B cell (primary cell): ENCODE measurements at places on chromosomes 12 and 14. TPM values are rescaled to one million over a fixed set of nuclear protein-coding genes. Genes with fewer than 3 reads are reported as not detected.

The POTEG gene
- polyA plus RNA-seq = 0.24 TPM in 1 of 2 replicates, not detected in the other

The CCDC177 gene
- polyA plus RNA-seq = not detected in 2 replicates

The KRT7 gene
- polyA plus RNA-seq = not detected in 2 replicates

The RNASE1 gene
- polyA plus RNA-seq = 0.25 and 1.5 TPM in 2 replicates

The DPF3 gene
- 10.2 and 13.4 TPM in 2 replicates for polyA plus RNA-seq

The GLIPR1L1 gene
- polyA plus RNA-seq = not detected in 2 replicates

The C12orf56 gene
- not detected in 2 replicates for polyA plus RNA-seq

The RPL10L gene
- polyA plus RNA-seq = not detected in 2 replicates

The POTEM gene
- polyA plus RNA-seq = not detected in 2 replicates

The SLC41A2 gene
- polyA plus RNA-seq = 0.43 and 0.51 TPM in 2 replicates

The IAPP gene
- not detected in 2 replicates for polyA plus RNA-seq

The P2RX2 gene
- polyA plus RNA-seq = not detected in 2 replicates

The SIX1 gene
- polyA plus RNA-seq = 0.07 and 0.16 TPM in 2 replicates
